ENCODE measurements at places on chromosomes 13 and 19.

DNA sequence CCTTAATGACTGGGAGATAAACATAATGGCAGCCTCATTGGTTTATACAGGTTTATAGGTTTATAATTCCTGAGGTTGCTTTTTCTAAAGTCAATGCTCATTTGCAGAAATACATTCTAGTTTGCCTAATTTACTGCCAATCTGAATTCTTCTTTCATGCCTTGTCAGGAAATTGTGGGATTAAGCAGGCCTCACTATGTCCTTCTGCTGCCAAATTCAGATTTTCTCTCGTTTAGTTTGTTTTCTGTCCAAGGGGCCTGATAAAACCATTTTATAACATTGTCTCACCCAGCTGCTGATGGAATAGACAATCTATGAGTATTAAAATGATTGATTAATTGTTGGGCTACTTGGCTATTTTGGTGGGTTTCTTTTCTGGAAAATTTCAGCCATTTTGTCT lies 42.4 kb upstream of the OBI1 start:
- no peak for DNase-seq

GRCh38 chr19:16001481-16002312 lies 52.9 kb downstream of the OR10H4 start:
- no peak for DNase-seq

- no peak for DNase-seq
Observed at GRCh38 chr13:68644611-68645010, 1414.5 kb upstream of the PCDH9 start.

DNA sequence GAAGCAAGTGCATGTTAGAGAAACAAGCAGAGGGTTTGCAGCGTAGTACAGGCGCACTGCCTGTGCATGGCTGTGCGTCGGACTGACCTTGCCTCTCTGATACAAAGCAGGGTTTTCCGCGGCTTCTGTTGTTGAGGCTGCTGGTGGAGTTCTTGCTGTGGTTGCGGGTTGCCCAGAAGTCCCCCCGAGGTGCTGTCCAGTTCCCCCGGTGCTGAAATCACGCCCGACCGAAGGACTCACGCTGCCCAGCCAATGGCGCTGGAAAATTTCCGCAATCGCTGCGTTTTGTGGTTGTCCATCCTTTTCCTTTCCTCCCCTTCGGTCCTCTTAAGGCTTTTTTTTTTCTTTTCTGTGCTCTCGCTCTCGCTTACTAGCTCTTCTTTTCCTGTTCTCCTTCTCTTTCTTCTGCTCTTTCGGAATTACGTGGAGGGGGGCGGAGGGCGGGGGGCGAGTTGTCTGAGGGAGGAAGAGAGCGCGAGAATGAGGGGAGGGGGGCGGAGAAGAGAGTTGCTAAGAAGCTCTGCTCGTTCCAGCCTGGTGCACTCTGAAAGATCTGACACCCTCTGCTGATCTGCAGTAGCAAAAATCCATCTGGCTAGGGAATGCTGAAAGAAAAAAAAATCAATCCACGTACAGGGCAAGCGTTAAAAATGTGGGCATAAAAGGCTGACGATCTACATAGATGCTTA lies at the start of gene SLITRK1:
SLITRK1 (minus strand) TSS at position 558 of the 689 bp plus-strand sequence. CDS start 967 bp downstream, outside the sequence.
- no peak for DNase-seq

GRCh38 chr19:6020972-6021805 lies 43.2 kb upstream of the RANBP3 start:
- DNase-seq = no peak

GRCh38 chr19:10888421-10888866 lies 17.1 kb downstream of the CARM1 start:
- DNase-seq = no peak

DNA sequence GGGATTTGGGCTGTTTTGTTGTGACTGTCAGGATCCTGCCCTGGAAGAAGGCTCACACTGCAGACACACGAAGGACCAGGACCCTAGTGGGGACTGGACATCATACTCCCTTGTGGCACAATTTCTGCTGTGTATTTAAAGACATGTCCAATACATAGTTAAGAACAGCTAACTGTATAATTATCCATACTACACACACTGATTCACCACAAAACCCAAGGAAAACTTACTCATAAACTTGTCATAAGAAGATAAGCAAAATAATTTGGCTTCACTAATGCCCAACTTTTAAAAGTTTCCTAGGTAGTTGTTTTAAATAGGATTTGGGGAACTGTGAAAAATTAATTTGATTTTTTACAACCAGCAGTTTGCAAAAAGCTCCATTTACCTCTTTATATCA lies 46.1 kb downstream of the LATS2 start:
- no peak for DNase-seq

GRCh38 chr13:51938454-51938853 lies 72.8 kb downstream of the ATP7B start:
- DNase-seq = no peak

DNA sequence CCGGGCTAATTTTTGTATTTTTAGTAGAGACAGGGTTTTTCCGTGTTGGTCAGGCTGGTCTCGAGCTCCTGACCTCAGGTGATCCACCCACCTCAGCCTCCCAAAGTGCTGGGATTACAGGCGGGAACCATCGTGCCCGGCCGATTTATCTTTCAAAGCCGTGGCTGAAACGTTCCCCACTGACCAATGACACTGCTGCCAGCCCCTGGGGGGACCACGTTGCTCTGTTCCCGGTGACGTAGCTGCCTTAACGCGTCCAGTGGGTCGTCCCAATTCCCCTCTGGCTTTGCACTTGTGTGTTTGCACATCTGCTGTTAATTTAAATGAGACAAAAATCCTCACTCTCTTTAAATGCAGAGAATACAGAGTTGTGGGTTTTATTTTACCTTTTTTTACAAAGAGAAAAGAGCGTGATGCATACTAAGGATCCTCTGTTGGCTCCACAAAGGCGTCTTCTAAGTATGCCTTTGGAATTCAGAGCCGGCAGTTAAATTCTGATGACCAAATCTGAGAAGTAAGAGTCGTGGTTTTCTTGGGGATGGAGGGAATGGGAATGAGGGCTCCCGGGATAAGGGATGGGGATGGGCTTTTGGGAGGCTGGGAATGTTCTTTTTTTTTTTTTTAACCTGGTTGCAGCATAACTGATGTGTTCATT lies 18.6 kb upstream of the LMTK3 start:
- DNase-seq = no peak

DNA sequence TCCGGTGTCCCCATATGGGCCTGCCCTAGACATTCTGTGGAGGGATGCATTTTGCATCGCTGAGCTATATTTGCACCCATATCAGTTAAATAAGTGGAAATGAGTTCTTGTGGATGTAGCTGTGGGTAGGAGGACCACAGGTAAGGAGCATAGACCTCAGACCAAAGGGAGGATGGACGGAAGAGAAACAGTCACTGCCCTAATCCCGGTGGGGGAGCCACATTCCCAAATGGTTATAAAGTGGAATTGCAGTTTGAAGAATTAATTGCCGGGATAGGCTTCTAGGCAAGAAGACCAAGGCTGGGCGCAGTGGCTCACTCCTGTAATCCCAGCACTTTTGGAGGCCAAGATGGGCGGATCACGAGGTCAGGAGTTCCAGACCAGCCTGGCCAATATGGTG lies 1.8 kb downstream of the SDHAF1 start:
- DNase-seq = no peak

GRCh38 chr19:34265221-34265650 lies 10.9 kb downstream of the GARRE1 start:
- DNase-seq = no peak

DNA sequence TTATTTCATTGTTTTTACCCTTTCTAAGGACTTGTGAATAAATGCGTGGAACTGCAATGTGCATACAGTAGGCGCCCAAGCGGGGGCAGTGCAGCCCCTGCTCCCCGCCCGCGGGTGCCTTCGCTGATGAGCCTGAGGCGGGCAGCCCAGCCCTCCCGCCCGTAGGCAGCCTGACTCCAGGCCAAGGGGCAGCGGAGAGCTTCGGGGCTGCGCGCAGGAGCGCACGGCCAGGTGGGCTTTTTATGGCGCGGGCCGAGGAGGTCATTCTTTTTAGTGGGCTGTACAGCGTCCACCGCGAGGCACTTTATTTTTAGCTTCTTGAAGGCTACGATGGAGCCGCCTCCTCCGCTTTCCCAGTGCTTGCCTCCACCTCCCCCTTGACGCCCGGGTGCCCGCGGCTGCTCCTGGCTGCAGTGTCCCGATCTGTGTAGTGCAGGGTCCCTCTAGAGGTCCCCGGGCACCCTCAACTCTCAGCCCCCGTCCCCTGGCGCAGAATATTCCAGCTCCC lies 60.5 kb downstream of the CCNE1 start:
- no peak for DNase-seq

DNA sequence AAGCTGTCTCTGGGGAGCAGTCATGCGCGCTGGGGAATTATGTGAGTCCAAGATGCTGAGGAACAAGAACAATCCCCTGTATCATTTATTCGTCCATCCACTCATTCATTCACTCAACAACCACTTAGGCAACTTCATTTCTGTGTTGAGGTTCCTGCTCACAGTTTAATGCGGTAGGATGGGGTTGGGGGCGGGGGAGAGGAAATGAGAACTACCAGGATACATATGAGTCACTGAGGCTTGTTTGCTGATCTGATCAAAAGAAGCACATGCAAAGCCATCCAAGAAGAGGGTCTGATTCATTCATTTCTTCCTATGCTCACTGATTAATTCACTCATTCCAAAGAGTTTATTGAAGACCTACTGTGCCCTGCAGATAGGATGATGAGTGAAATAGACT lies 20.9 kb downstream of the ZNF536 start:
- no peak for DNase-seq

GRCh38 chr13:39682788-39683187 lies 27.3 kb downstream of the COG6 start:
- DNase-seq = no peak

DNA sequence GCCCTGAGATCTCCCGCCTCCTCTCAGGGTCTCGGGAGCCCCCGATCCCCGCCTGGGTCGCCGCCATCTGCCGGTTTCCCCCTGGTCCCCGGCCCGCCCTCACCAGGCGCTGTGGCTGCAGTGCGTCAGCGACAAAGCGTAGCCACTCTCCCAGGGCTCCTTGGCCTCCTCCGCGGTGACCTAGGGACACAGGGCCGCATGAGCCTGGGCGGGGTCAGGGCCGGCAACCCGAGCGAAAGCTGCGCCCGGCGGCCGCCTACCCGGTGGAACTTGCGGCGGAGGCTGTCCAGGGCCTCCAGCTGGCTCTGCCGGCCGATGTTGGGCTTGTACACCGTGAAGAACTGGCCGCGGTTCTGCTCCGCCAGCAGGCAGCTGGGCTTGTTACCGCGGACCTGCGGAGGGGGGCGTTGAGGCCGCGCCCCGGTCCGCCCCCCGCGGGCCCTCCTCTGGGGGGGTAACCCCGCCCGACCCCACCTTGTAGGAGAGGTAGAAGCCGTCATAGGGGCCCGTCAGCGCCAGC lies 5.3 kb downstream of the GPX4 start:
- DNase-seq = no peak

DNA sequence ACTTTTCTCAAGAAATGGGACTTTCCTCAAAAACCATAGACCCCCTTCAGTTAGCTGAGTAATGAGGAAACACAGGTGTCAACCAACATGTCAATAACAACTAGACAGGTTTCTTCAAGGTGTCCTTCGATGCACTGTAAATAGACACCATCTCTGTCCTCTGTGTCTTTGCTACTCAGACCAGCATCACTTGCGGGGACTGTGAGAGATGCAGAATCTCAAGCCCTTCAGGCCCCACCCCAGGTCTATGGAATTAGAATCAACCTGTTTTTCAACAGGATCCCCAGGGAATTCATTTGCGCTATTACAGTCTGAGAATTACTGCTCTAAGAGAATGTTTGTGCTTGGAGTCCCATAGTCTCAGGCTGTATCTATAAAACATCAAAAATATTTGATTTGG lies 469.9 kb downstream of the COG6 start:
- DNase-seq = no peak
